ENCODE measurements at places on chromosomes 3 and 15.

- DNase-seq = no peak
These were observed 455 bp upstream of the ABHD17C start for GRCh38 chr15:80694611-80695098.

DNA sequence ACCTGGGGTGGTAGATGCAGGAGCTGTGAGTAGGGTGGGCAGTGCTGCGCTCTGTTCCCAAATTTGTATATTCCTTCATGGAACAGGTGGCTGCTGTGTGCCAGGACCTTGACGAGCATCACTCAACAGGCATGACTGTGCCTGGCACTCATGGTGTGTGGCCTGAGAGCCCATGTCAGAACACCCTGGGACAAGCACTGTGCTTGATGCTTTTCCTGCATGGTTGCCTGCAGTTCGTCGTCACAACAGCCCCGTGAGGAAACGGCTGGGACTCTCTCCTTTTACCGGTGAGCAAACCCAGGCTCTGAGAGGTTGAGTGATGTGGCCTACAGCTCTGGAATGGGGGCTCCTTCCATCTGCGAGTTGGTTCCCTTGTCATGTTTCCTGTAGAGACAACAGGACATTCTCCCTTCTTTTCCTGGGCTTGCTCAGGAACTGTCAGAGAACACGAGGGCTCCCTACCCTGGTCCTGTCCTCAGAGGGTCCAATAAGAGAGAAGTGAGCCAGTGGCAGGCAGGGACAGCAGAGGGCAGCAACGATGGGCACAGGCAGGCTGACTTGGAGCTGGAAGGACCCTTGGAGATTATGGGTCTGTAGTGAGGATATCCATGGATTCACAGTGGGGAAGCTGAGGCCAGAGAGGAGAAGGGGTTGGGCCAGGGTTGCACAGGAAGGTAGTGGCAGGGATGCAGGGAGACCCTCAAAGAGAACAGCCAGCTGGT is 37.4 kb downstream of the PRKCD start:
- no peak for DNase-seq

DNA sequence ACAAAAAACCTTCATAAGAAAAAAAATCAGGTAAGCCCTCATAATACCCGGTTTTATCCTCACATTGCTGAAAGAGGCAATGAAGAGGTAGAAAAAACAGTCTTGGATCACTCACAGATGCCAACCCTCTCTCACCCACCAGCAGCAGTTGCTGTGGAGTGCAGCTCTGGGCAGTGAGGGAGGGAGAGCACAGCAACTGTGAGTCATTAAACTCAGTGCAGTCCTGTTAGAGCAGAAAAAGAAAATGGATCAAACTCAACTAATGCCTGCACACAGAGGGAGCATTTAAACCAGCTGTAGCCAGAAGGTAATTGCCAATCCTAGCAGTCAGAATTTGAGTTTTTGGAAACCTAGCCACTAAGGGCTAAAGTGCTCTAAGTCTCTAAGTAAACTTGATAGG is 1050.6 kb upstream of the ALCAM start:
- no peak for DNase-seq

DNA sequence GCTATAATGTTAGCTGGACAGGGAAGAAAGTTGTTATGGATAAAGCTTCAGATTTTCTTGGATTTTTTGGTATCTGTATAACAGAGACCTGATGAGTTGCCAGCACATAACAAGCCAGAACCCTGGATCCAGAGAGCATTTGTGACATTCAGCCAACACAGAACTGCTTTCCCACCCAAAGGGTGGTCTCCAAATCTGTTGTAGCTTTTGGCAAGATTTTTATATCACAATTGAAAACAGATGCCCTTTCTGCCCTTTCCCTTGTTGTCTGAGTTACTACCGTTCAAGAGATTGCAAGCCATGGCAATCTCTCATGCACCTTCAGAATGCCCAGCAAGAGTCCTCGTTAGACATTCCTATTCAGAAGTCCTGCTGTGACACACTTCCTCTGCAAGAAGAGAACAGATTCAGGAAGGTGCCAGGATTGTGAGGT is 107.6 kb upstream of the FGF7 start:
- no peak for DNase-seq

GRCh38 chr15:39698444-39699390 is 83.9 kb downstream of the FSIP1 start:
- no peak for DNase-seq

GRCh38 chr15:34275154-34275553 is 50.3 kb downstream of the EMC4 start:
- DNase-seq = peak; percentile 23

DNA sequence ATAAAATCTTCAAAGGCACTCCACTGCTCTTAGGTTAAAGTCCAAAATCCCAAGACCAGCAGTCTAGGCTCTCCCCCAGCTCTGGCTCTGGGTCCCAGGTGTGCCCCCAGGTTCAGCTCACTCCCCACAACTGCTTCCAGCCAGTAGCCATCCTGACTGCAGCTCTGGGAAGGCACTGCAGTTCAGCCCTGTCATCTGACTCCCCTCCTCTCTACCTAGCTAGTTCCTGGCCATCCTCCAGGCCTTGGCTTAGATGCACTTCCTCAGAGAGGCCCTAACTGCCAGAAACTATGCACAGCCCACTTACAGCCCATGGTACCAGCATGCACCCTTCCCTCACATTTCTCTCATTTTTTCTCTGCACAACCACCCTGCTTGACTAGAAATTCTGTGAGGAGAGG is 25.5 kb downstream of the TBC1D2B start:
- no peak for DNase-seq

GRCh38 chr3:178217479-178217878 is 318.8 kb upstream of the KCNMB2 start:
- no peak for DNase-seq

Measured in HS-27A (cell line).